ENCODE measurements at places on chromosomes 3 and 15.
A peak's percentile ranks its signal among the peaks of the same experiment; 100 is the strongest.

DNA sequence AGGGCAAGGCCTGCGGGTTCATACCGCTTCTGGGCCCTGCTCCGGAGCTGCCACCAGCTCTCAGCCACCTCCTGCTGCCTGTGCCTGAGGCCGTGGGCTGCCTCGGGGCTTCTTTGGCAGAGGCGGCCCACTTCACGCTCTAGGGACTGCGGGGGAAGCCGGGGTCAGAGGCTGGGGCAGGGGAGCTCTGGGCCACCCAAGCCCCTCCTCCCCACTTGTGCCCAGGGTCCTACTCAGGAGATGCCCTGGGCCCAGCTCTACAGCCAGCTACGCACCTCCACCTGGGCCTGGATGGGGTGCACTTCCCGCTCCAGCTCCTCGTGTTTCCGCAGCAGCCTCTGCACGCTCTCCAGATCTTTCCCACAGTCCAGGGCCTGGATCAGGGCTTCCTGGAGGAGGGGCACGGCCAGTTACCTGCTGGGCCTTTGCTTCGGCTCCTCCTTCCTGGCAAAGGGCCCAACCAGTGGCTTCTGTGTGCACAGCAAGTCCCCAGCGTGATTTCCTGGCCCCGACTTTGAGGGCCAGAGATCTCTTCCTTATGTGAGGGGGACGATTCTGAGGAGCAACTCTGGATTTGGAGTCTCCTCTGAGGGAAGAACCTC lies 24.0 kb downstream of the PLA2G4B start:
- DNase-seq = no peak

DNA sequence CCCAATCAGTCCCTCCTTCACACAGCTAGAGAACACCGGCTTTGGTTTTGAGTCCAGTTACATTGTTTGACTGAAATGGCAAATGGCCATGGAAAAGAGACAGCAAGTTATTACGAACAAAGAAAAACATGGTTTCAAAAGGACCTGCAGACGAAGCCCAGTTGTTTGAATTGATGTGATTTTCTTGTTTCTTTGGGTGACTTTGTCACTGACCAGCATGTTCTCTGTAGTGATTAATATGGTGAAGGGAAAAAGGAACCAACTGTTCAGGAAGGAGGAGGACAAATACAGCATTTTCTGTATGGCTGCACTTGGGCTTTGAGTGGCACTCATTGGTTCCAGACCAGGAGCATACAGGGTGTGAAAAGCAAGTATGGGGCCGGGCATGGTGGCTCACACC lies 217.4 kb upstream of the TPM1 start:
- no peak for DNase-seq

- no peak for DNase-seq
Observed at GRCh38 chr3:180018543-180018942, 18.2 kb downstream of the PEX5L start.

DNA sequence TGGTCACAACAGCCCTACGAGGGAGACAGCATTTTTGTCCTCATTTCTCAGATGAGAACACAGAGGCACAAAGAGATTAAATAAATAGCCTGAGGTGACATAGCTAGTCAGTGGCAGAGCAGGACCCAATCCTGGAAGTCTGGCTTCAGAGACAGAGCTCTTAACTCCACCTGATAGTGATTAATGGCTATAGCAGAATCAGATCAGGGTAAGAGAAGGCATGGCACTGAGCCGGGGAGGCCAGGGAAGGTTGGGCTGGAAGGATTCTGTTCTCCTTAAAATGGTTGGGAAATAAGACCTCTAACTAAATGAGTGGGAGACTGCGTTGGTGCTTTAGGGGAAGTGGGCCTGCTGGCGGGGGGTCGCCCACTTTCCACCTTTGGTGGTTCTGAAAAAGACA lies 104.5 kb downstream of the VGLL4 start:
- DNase-seq = no peak

DNA sequence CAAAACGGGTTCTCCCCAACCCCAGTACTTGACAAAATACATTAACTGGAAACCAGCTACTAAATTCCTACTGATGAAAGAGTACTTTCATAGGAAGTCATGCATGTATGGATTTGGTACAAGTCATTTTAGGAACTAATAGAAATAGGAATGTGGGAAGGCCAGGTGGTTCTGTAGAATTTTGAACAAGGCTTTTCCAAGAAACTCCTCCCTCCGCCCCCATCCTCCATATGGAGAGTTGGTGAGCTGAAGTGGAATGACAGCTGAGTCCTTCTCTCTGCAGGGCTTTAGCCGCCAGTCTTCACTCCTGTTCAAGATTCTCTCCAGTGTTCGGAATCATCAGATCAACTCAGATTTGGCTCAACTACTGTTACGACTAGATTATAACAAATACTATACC lies 33.2 kb downstream of the TUBGCP4 start:
- DNase-seq = no peak

GRCh38 chr3:187130346-187131066 lies 8.8 kb downstream of the RPL39L start:
- DNase-seq = peak; percentile 16
